Activated T-cell treated with anti-CD3 and anti-CD28 coated beads, Interleukin-2, amount 50 U/mL, for 48 hours (primary cell): ENCODE measurements at places on chromosomes 1 and 21.

- peak; percentile 52 for DNase-seq
Measured at GRCh38 chr1:205313563-205314308, 7.8 kb downstream of the NUAK2 start.

- DNase-seq, result no peak
Measured at GRCh38 chr1:188822248-188822647, 1655.4 kb downstream of the BRINP3 start.

DNA sequence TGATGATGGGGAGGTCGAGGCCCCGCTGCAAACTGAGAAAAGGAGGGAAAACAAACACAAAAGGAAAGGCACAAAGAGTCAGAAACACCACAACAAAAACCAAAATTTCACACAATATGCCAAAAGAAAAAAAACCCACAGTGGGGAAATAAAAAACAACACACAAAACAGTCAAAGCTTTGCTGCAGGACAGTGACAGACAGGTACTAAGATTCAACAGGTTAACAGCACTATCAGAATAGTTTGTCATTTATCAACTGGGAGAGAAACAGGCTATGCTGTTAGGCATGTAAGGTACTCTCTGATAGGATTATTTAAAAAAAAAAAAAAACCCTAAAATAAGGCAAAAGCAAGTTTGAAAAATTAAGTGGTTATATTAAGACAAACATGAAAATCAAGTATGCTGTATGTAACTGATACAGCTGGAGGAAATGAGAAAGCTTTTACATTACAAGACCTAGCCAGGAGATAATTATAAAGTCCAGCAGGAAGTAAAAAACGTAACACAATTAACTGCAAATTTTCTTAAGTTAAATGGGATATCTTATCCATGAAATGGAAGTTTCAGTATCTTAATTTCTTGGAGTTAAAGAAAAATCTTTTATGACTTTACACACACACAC lies 179.0 kb downstream of the EIF4G3 start:
- DNase-seq, result no peak

DNA sequence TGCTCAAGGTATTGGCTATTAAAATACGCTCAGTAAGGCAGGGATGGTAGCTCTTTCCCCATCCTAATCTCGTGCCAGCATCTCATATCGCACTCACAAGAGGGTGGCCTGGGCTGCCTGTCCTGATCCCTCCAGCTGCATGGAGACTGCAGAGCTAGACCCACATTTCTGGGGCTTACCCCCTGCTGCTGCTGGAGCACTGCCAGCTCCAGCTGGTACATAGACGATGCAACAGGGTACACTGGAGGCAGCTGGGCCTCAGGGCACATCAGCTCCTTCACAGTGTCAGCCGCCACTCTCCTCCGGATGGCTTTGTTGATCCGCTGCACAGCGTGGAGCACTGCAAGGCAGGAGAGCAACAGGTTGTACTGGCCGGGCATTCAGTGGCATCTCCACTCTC lies 16.0 kb downstream of the IQGAP3 start:
- DNase-seq, result no peak

GRCh38 chr1:42658877-42659337 lies 684 bp downstream of the PPIH start:
- no peak for DNase-seq

DNA sequence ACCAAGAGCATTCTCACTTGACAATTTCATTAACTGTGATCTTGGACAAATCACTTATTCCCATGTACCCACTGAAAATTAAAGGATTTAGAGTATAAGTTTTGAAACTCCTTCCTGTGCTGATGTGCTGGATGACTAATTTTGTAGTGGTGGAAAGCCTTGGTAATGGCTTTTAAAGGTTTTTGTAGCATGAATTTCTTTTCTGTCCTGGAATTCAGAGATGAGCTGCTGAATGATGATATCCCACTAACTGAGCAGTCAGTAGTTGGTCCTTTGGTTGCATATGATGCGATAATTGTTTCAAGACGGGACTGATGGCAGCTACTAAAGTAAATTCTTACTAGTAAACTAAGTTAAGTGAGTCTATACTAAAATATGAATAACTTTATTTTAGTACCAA lies 5.2 kb downstream of the RPL5 start:
- no peak for DNase-seq

- DNase-seq, result no peak
Measured at GRCh38 chr1:56493826-56494225, 85.5 kb downstream of the PLPP3 start.

GRCh38 chr1:31939484-31940329 lies 1.5 kb upstream of the PTP4A2 start:
- peak; percentile 87 for DNase-seq

- no peak for DNase-seq
Measured at GRCh38 chr1:25169610-25170009, 62.7 kb downstream of the SYF2 start.

DNA sequence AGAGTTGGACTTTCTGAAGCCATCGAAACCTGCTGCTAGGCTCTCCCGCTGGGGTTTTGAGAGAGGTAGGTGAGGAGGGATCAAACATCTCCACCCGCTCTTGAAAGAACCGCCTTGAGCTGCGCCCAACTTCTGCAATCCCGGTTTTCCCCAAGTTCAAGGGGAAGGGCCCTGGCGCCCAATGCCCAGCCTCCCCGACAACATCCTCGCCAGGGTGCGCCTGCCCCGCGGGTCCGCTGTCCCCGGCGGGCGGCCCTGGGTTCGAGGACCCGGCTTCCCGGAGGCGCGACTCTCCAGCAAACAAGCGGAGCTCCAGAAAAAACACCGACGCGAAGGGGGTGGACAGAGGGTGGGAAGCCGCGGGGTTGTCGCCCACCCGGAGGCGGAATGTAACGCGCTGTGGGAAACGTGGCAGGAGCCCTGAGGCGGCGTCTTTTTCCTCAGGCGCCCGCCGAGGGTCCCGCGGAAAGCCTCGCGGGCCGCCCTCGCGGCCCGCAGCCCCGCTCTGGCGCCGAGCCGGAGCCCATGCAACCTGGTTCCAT lies 607 bp downstream of the BTG3 start:
- DNase-seq, result no peak

DNA sequence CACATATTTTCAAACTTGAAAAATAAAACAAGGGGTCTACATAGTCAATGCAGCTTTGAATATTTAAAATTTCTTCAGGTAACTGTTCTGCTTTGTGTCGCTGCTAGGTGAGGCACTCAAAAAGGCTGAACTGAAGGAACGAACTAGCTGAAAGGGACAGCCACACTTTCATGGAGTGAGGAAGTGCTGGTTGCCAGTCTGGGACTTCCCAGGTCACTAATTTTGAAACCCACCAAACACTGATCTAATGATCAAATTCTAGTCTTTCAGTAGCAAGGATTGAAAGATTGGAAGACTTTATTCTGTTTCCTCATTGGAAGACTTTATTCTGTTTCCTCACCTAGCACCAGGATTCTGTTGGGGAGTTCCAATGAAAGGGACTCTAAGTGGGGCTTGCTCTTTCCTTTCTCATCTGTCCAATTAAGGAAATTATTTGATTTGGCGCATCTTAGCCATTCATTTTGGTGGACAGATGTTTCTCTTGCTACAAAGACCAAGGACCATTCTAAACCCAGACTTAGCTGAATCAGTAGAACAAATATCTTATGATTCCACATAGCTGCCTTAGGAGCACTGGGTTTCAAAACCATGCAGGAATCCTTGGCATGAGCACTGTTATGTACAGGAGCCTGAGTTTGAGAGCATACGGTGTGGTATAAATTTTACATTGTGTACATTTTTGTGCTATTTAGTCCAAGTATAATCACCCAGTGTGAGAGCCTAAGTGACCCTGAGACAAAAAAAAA lies 10.9 kb upstream of the ARID1A start:
- DNase-seq, result no peak

DNA sequence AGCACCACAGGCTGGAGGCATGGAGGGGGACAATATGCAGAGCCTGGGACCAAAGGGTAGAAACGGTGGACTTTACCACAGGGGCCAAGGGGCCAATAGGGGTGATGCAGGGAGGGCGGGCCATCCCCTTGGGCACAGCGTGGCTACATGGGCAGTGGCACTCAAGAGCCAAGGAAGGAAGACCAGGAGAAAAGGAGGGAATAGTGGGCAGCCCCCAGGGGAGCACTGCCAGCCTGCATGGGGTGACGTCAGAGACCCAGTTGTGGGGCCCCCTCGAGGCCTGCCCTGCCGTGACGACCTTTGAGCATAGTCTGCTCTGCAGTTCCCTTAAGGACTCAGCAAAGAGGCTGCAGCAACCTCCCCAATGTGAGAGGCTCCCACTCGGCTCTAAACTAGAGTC lies 95.5 kb upstream of the TMPRSS2 start:
- no peak for DNase-seq

- no peak for DNase-seq
Measured at GRCh38 chr1:114192328-114192727, 38.7 kb upstream of the SYT6 start.

DNA sequence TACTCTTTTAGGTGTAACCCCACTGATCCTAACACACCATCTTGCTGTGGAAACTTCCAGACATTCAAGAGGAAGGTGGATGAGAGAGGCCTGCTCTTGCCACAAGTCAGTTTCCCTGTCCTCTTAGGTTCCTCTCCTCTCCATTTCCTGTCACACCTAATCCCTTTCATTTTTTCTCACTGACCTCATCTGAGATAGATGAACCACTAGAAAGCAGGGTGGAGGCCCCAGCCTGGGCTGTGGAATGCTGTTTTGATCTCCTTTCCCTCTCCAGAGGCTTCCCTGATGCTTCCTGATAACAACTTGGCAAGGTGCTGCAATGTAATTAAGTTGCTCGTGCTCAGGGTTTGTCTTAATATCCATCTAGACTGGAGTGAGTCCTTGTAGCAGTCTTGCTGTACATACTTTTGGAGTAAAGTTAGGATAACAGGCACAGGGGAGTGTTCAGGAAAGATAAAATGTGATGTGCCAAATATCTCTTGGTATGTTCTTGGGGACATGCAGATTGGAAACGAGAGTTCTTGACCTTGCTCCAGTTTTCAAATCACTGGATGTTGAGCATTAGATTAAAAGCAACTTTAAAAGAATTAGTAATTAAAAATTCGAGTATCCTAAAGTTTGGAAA lies 11.2 kb downstream of the LRRC42 start:
- no peak for DNase-seq

DNA sequence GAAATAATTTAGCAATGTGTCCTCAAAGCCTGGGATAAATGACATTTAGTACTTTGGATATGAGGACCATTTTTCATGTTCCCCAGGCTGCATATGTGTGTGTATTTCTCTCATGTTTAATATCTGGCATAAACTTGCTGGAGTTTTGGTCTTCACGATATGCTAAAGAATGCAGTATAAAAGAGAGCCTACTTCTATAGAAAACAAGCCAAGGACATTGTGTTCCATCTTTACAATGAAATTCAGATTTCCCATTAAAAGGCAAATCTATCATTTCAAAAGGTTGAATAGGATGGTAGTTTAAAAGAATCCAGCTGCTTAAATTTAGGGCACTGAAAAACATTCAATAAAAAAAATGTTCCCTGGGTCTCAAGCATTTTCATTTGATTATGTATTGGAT lies 169.0 kb upstream of the C1orf105 start:
- DNase-seq, result no peak

- no peak for DNase-seq
Measured at GRCh38 chr1:75786901-75787493, 941 bp downstream of the RABGGTB start.

DNA sequence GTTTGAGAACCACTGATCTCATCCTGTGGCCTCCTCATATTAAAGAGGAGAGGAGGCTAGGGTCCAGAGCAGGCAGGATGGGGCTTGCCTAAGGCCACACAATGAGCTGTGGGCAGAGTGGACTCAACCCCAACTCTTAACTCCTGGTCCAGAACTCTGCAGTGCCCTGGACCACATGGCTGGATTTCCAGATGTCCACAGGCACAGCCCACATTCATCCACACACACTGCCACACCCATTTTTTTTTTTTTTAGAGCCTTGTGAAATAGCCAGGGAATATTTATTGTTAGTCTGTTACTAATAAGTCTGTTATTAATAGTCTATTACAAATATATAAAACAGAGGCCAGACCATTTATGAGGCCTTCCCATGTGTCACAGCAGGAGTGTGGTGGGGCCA lies 192.2 kb downstream of the TRABD2B start:
- DNase-seq, result no peak

DNA sequence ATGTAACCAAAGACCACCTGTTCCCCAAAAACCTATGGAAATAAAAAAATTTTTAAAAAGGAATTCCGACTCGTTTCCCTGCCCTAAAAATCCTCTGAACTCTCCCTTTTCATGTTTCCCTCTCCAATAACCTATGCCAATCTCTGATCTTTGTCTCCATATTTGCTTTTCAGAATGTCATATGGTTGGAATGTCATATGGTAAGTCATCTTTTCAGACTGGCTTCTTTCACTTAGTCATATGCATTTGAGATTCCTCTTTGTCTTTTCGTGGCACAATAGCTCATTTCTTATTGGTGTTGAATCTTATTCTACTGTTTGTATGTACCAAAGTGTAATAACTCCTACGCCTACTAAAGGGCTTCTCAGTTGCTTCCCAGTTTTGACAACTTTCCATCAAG lies 117.5 kb downstream of the BACH1 start:
- DNase-seq, result no peak
